EH (cell line): ENCODE measurements at places on chromosomes 12 and 14.

GRCh38 chr12:113237748-113238147 lies 16.5 kb downstream of the TPCN1 start:
- DNase-seq, result no peak

GRCh38 chr14:85573406-85573805 lies 43.5 kb downstream of the FLRT2 start:
- DNase-seq, result peak; percentile 30

DNA sequence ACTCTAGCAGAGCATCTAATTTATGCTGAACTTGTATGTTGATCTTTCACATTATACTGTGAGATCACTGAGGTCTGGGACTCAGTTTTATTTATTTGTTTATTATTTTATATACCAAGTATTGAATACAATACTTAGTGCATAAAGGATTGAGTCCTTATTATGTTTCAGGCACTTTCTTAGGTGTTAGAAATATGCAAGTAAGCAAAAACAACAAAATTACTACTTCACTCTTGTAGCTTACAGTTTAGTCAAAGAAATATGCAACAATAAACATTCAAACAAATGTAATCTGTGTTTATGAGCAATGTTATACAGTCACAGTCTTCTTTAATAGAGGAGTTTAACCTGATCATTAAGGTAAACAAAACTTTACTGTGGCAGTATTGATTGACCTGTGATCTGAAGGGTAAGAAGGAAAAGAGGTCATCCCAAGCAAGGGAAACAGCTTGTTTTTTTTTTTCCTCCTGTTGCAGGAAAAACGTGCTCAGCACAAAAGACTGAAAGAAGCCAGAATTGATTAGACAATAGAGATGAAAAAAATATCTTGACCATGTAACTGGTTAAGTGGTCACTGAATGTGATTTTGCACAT lies 990.7 kb downstream of the TRHDE start:
- no peak for DNase-seq

- DNase-seq, result no peak
These were observed 93.9 kb downstream of the RPS6KA5 start for GRCh38 chr14:90966493-90966892.

DNA sequence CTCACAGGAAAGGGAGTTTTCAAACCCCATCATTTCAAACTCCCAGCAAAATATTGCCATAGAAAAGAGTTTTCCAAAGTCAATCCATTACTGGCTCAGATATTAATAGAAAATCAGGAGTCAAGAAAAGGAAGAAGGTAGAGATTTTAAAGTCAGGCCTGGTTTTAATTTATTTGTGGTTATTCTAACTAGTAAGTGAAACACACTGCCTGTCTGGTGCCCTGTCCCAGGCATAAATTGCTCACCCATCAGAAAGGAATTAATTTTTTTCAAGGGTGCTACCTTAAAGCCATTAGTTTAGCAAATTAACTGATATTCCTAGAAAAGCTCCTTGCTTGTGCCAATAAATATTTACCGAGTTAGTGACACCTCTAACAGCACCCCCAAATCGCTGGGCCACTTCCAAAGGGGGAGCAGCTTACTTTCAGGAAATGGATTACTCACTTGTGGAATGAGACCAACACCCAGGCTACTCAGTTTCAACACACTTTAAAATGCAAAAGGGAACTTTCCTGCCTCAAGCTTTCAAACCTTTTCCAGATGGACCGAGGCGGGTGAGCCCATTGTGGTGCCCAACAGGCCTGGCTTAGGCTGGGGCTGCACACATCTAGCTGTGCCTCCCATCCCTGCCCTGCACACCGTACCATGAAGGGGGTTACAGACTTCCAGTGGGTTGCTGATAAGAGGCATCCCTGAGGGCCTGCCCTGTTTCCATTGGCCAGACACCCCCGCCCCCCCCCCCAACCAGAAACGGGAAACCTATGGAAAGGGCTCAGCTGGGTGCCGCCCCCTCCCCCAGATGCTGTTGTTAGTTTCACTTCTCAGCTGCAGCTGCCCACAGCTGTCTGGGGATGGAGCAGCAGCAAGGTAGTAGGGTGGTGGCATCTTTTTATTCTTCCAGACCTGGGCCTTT lies 117.2 kb downstream of the SAMD4A start:
- peak; percentile 91 for DNase-seq

DNA sequence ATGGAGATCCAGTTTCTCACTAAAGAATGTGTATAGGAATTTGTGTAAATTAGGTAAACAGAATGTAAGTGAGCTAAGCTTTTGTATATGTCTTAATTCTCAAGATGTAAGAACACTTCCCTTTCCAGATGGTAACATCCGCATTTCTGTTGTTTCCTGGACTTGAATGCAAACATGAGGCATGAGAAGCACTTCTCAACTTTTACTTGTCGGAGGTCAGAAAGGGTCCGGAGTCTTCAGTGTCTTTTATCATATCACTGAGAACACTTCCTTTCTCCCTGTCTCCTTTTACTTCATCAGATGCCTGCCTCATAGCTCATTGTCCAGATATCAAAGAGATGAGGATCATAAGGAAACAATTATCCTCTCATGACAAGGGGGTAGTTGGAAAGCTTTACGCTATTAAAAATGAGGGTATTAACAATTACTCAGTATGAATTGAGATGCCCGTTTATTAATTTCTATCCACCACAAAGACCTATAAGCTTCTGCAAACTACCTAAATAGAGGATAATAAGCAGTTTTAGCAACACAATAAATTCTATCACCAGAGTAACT lies 214.1 kb upstream of the FLRT2 start:
- DNase-seq, result no peak

GRCh38 chr12:104963757-104964156 lies 5.7 kb upstream of the SLC41A2 start:
- no peak for DNase-seq

- no peak for DNase-seq
These were observed 66.4 kb upstream of the SRSF5 start for GRCh38 chr14:69700575-69700974.

GRCh38 chr14:106459971-106460730 lies 933.8 kb downstream of the TMEM121 start:
- no peak for DNase-seq

GRCh38 chr14:62696929-62697328 lies 348.3 kb downstream of the KCNH5 start:
- no peak for DNase-seq

DNA sequence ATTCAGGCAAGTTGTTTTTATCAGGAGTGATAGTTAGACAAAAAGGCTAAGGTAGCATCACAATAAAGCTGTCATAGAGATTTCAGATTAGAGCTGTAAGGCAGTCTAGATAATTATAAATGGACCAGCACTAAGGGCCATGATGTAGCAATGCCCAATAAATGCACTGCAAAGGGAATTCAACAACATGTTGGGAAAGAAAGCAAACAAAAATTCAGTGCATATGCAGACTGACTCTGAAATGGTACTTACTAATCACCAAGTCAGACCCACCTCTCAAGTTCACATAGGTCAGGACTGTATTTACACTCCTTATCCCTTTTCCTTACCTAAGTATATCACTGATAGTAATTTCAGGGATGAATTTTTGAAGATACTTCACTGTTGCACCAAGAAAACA lies 33.7 kb upstream of the SOS2 start:
- no peak for DNase-seq

GRCh38 chr12:76586764-76587395 lies 27.3 kb upstream of the OSBPL8 start:
- DNase-seq, result peak; percentile 61

DNA sequence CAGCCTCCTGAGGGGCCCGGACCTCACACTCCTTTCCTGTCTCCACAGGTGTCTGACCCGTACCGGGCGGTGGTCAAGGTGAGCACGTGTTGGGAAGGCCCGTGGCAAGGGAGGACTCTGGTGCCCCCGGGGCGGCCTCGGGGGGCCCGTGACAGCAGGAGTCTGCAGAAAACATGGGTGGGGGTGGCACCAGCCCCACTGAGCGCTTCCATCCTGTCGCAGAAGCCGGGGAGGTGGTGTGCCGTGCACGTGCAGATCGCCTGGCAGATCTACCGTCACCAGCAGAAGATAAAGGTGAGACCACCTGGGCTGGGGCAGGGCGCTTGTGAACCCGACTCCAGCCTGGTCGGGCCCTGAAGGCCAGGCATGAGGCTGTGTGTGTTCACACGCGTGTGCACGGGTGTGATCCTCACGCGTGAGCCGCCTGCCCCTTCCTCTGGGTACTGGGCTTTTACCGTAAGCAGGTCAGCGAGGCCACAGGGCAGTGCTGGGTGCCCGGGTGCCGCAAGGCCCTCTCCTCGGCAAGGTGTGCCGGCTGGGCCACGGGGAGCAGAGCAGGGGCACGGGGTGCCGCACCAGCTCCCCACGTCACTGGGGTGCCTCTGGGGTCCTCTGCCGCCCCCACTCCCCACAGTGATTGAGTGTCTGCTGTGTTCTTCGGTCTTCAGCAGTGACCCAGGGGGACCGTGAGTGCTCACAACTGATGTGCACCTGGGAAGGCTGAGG lies 35.9 kb downstream of the LRCOL1 start:
- DNase-seq, result no peak

- DNase-seq, result peak; percentile 1
These were observed 189.1 kb downstream of the PIWIL1 start for GRCh38 chr12:130526813-130527212.

- DNase-seq, result peak; percentile 61
These were observed 424 bp downstream of the TEDC1 start for GRCh38 chr14:105491366-105491973.

GRCh38 chr12:90519285-90519684 lies 435.7 kb downstream of the CCER1 start:
- DNase-seq, result no peak

- DNase-seq, result no peak
These were observed 20.1 kb downstream of the AHSA1 start for GRCh38 chr14:77478029-77478428.

- peak; percentile 83 for DNase-seq
These were observed 87.5 kb downstream of the EPS8 start for GRCh38 chr12:15701631-15702156.

DNA sequence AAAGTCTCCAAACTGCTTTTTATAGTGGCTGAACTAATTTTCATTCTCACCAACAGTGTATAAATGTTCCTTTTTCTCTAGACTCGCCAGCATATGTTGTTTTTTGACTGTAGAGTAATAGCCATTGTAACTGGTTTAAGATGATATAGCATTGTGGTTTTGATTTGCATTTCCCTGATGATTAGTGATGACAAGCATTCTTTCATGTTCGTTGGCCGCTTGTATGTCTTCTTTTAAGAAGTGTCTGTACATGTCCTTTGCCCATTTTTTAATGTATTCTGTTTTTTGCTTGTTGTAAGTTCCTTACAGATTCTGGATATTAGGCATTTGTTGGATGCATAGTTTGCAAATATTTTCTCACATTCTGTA lies 404.9 kb downstream of the FLRT2 start:
- DNase-seq, result no peak
